ENCODE measurements at places on chromosomes 5 and 9.

- no peak for DNase-seq
Measured at GRCh38 chr5:96478983-96479382, 45.9 kb upstream of the PCSK1 start.

DNA sequence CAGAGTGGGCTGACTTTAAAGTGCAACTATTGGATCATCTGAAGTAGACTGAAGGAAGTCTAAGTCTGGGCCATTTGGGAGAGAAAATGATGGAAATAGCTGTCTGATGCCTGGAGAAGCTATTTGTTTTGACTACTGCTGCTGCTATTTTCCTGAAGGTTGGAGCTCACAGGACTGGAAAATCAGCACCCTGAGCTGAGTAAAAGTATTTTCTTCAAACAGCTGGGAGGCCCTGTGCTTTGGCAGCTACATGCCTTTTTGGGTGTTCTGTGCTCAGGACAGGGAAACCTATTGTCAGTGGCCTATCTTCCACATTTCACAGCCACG, 302.6 kb downstream of the ENC1 start:
- no peak for DNase-seq

GRCh38 chr9:126343271-126343700, 16.7 kb downstream of the MVB12B start:
- DNase-seq: no peak

DNA sequence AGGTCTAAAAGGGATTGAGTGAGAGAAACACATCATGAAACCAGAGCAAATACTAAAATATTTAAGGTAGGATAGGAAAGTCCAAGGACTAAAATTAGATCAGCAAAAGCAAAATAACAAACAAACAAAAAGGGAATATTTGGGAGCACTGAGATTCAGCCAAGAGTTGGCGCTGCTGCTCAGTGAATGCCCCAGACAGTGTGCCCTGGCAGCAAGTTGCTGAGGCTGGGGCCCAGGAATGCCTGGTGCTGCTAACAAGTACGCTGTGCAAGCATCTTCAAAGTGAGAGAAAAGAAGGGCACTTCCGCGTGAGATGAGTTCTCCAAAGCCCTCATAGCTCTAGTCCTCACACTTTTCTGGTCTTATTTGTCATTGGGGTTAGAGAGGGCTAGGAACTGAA, 603.3 kb downstream of the EFNA5 start:
- DNase-seq: no peak

DNA sequence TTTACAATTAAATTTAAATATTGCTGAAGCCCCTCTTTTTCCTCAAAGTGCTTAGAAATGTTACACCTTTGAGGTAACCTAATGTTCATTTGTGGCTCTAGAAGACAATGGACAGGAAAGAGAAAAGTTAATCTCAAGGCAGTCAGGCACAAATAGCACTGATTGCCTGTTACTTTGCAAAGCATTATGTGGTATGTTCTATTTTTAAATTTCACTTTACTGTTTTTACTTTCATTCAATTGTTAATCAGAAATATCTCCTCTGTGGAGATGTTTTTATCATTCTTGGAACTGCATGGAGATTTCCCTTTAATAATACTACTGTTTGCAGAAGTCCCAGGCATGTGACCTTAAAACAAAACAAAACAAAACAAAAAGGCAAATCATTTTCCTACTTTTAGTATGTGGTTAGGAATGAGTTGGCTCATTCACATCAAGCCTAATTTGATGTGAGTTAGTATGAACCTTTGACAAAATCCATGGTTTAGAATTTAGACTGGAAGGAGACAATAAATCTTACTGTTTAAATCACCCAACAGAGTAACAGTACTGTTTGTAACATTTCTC, 67.5 kb downstream of the CWC27 start:
- no peak for DNase-seq

DNA sequence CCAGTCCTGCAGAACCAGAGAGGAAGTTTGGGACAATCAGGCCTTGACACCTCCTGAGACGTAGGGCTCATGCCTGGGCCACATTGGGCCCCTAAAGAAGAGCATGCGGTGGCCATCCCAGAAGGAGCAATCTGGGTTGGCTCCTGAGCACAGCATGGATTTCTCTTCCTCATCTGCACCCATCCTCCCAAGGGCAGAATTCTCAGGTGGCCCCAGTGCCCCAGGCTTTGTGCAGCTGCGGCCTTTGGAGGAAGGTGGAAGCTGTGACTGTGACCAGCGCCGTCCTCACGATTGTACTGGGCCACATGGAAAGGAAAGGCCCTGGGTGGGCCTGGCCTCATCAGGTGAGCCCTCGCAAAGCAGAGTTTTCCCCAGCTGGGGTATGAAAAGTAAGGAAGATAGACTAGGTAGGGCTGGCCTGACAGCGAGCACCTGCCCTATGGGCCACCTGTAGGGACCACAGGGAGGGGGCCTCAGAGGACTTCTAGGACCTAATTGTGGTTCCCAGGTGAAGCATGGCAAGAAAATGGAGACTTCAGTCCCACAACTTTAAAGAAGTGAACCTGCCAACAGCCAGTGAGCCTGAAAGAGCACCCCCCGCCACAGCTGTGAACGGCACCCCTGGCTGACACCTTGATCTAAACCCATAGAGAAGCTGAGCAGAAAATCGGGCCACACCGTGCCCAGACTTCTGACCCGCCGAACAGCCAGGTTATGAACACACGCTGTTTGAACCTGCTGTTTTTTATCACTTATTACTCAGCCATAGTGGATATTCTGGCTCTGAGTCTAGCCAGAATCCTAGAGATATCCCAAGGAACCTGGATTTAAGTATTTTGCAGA, 164.1 kb downstream of the IRX2 start:
- no peak for DNase-seq

DNA sequence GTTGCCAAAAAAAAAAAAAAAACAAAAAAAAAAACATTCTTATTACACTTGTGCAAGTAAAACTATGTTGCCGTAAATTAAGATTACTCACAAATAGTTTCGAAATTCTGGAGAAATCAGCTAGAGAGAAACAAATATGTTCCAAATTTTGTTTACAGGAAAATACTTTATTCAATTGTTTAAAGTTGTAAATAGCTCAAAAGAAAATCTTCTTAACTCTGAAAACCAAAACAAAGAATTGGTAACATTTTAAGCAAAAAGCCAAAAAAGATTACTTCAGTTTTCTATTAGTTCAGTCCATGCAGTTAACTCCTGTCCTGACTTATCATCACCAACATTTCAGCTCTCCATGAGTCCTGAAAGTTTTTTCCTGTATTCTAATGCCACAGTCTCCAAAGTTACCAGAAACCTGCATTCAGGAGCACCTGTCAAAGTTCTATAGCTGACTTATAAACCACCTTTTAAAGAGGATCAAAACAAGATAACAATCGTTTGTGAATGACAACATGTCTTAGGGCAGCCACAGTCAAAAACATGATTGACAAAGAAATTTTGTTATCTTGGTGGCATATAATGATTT, 194.1 kb downstream of the RANBP17 start:
- DNase-seq: no peak

DNA sequence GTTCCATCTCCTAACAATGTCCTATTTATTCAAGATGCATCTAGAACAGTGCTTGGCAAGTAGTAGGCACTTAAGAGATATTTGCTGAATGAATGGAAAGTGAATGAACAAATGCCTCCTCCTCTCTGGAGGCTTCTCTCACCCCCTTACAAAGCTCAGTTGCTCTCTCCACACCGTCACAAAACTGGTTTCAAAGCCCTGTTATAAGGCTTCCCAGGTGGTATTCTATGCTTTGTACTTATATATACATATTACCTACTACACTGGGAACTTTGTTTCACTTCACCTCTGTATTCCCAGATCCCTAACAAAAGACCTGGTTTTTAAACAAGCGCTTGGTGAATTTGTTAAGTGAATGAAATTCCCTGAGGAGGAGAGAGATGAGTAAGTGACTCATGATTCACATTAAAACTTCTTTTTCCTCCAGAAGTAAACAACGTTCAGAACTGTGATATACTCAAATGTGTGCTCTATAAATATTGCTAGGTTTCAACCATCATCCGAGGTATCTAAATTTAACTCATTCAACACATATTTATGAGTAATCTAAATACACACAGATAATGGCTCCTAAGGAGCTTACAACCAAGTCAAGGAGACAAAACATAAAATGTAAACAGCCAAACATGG, 36.0 kb downstream of the DENND1A start:
- DNase-seq: no peak

DNA sequence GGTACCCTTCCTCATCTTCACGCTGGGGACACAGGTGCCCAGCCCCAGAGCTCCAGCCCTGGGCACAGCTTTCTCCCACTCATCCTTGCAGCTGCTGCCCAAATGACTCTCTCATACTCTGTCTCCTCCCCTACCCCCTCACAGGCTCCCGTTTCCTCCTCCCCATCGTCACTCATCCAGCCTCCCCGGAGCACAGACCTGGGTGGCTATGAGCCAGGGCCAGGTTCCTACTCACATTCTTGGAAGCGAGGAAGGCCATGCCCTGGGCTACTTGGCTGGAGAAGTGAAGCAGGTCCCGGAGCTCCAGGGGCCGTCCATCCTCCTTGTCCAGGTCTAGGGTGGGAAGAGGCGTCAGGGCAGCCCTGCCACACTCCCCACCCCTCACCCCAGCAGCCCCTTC, 29.3 kb downstream of the CSF1R start:
- no peak for DNase-seq

DNA sequence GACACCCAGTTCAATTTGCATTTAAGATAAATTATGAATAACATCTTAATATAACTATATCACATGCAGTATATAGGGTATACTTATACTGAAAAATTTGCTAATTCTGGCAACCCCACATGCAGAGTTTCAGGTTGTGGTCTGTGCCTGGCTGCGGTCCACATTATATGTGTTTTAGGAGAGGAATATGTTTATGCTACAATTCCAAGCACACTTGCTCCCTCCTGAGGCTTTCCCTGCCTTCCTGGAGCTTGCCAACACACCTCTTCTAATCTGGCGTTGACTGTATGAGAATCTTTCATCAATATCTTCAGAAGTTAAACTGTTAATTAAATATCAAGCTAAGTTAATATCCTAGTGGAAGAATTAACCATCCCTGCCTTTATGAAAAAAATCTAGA, 45.2 kb downstream of the SEMA5A start:
- DNase-seq: no peak

DNA sequence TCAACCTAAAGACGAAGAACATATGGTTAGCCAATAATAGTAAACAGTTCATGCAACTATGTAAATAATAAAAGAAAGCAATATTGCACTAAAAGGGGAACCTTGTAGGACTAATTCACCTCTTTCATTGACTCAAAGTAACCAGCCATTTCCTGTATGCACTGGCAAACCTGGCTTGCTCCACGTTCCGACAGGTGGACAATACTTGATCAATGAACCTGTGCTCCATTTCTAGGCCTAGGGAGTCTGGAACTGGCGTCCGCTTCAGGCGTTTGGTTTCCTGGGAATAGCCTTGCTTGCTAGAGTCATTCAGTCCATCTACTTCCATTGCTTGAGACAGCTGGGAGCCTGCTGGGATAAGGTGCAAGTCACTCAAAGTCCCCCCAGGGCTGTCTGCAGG, 41.6 kb downstream of the PTAR1 start:
- DNase-seq: no peak

DNA sequence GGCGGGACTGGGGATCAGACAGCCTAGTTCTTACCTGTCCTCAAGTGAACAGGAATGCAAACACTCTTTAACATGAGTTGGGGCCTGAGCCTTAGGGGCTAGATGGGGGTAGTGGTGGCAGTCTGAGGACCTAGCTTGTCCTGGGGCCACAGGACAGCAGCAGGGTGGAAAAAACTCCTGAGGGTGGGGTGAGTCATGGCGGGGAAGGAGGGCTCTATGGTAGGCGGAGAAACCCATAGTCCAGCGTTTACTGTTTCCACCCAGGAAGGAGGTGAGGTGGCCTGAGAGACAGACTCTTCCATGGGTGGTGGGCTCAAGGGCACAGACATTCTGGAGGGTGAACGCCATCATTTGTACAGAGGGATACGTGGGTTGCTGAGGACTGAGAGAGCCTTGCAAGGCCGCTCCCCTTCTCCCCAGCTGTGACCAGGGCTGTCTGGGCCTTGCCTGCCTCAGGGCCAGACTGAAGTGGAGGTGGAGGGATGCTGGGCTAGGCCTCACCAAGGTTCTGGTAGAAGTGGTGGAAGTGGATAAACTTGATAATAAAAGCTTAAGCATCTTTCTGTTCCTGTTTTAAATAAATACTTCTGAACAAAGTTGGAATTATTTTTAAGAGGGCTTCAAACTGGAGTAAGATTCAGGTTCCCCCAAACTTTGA, 1.1 kb upstream of the TSPAN17 start:
- DNase-seq: no peak

DNA sequence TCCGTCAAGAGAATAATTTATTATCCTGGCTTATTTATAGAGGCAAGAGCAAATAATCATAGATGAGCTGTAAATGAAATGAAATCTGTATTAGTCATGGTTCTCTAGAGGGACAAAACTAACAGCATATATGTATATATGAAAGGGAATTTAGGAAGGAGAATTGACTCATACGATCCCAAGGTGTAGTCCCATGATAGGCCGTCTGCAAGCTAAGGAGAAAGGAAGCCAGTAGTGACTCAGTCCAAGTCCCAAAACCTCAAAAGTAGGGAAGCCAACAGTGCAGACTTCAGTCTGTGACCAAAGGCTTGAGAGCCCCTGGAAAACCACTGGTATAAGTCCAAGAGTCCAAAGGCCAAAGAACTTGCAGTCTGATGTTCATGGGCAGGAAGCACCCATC, 515.9 kb upstream of the CYLC2 start:
- no peak for DNase-seq

DNA sequence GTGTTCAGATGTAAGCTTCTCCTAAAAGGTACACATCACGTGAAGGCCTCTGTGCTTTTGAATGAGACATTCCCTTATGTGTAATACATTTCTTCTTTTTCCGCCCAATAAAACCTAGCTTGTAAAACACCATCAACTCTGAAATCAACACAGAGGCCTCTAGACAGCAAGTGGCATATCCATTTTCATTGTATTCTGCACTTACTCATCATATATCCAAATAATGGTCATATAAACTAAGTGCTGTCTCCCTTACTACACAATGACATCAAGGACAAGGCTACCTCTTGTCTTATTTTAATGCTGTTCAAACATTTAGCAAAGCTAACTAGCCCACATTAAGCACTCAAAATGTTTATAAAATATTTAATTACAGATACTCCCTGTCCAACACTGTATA, 108.5 kb downstream of the ELAVL2 start:
- peak; percentile 18 for DNase-seq

- DNase-seq: no peak
Measured at GRCh38 chr5:1593903-1594356, 70.2 kb upstream of the LPCAT1 start.

DNA sequence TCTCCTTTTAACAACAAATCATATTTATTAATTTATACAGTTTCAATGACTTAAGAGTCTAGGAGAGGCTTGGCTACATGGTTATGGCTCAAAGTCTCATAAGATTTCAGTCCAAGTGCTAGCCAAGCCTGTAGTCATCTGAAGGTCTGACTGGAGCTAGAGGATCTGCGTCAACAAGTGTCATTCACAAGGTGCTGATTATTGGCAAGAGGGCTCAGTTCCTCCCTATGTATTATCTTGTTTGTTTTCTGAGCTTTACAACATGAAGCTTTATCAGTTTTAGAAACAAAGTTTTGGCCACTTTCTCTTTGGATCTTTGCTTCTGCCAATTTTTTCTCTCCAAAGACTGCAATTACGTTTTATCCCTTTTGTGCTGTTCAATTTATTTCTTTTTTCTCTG, 94.7 kb downstream of the RICTOR start:
- no peak for DNase-seq

- DNase-seq: no peak
Measured at GRCh38 chr5:145723516-145723915, 111.6 kb downstream of the PRELID2 start.

GRCh38 chr5:157570531-157571200, 4.9 kb downstream of the ADAM19 start:
- no peak for DNase-seq

GRCh38 chr9:99031319-99031718, 73.6 kb upstream of the TGFBR1 start:
- DNase-seq: no peak
